Neural progenitor cell (in vitro differentiated cells): ENCODE measurements at places on chromosomes 13 and 19.

GRCh38 chr13:98688373-98688772, 64.1 kb downstream of the SLC15A1 start:
- DNase-seq = no peak

- no peak for DNase-seq
Measured at GRCh38 chr19:9597027-9597426, 12.7 kb upstream of the ZNF121 start.

- peak; percentile 93 for DNase-seq
Measured at GRCh38 chr13:106533101-106533942, 2.1 kb downstream of the EFNB2 start.

DNA sequence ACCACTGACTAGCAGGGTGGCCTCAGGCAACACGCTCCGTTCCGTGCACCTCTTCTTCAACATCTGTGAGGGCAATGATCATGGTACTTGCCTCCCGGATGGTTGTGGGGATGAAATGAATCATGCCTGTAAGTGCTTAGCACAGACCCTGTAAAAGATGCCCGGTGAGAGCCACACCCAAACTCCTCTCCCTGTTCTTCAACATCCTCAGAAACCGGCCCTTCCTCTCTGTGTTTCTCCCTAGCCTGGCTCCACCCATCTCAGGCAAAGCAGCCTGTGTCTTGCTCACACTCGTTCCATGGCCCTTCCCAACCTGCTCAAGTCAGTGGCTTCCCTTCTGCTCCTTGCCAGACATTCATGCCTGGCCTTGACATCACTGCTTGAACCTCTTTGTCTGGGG, 5.8 kb upstream of the DMKN start:
- no peak for DNase-seq

GRCh38 chr19:45577111-45577905, 7.3 kb downstream of the OPA3 start:
- no peak for DNase-seq

DNA sequence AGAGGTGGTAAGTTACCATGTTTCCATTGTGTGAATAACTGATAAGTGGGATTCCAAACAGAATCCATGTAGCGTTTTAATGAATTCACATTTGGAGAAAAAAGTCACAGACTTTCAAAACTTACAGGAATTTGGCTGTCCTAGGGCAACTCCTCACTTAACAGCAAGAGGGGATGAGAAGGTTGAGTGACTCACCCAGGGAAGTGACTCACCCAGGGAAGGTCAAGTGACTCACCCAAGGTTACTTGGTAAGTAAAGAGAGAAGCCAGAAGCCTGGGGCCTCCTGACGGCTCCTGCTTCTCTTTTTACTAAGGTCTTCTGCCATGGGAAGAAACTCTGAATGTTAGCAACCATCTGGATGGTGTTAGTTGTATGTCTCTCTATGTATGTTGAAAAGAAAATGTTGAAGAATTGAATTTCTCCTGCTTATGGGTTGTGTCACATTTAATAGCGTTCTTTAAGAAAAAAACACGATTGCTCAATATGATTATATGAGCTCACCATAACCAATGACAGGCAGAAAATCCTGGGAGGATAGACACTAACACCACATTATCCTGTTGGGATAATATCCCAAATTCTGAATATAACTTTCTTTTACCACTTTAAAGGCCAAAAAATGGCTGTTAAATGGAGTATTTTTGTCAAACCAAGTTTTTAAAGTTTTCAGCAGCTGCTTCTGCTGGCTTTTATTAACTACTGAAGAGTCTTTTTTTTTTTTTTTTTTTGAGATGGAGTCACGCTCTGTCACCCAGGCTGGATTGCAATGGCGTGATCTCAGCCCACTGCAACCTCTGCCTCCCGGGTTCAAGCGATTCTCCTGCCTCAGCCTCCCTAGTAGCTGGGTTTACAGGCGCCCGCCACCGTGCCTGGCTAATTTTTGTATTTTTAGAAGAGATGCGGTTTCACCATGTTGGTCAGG, 195.6 kb downstream of the GGACT start:
- no peak for DNase-seq

DNA sequence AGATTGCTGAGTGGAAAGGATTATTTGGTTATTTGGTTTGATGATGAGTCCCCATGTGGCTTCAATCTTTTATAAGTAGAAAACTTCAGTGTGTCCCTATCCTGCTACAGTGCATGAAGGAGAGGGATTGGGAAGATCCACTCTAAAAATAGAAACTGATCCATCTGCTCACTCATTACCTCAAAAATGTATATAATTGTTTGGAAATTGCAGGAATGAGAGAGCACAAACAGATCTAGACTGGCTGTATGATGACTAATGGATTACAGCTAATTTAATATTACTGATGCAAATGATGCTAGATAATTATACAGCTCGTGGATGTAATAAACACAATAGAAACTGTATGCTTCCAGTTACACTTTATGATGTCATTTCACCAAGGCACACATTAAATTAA, 625.3 kb upstream of the PRR20A start:
- DNase-seq = no peak

DNA sequence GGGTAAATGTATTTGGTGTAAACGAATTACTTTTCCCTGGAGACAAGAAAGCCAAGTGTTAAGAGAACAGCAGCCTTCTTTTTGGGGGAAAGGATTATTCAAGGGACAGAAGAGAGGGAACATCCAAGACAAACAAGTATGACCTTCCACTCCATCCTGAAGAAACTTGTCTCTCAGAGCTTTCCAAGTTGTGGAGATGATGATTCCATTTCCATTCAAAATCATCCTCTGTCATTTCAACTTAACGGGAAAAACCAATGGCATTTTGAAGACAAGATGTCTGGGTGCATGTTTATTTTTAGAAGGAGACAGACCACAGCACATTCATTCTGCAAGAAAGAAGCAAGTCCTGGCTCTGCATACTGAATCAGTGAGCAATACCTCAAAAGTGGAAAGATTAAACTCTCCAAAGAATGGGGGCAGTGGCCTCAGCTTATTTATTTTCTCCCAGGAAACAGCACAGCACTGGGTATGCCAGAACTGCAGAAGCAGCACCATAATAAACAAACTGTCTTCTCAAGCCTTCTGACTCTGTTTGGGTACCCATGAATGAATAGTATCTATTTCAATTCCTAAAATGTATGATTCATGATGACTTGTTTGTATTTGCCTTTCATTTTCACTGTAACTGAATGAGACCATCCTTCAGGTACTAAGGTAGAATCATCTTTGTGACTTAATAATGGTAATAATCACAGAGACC, 541.0 kb downstream of the RFC3 start:
- DNase-seq = no peak

DNA sequence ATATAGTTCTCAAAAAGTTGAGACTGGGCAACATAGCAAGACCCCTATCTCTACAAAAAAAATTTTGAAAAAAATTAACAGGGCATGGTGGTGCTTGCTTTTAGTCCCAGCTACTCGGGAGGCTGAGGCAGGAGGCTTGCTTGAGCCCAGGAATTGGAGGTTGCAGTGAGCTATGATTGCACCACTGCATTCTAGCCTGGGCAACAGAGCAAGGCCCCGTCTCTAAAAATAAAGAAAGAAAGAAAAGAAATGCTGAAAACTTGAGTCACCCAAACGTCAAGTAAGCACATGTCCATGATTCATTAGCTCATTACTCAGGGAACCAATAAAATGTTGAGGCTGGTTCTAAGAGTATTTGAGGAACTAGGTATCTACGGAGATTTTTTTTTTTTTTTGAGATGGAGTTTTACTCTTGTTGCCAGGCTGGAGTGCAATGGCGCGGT, 33.9 kb upstream of the SEMA6B start:
- no peak for DNase-seq

GRCh38 chr19:35332817-35333216, 3.8 kb downstream of the CD22 start:
- DNase-seq = no peak

DNA sequence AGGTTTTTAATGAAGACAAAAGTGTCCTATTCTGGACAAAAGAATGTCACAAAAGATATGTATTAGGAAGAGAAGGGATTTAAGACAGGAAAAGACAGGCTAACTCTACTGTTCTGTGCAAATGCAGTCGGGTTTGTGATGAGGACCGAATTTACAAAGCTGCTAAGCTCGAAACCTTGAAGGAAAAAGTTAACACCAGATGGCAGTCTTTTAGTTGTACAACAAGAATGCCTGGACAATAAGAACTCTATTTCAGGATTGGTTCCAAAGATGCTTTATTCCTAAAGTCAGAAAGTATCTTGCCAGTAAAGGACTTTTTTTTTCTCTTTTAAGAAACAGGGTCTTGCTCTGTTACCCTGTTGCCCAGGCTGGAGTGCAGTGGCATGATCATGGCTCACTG, 51.1 kb downstream of the HS6ST3 start:
- peak; percentile 67 for DNase-seq

GRCh38 chr13:81987159-81987558, 1646.2 kb upstream of the SPRY2 start:
- DNase-seq = peak; percentile 29

DNA sequence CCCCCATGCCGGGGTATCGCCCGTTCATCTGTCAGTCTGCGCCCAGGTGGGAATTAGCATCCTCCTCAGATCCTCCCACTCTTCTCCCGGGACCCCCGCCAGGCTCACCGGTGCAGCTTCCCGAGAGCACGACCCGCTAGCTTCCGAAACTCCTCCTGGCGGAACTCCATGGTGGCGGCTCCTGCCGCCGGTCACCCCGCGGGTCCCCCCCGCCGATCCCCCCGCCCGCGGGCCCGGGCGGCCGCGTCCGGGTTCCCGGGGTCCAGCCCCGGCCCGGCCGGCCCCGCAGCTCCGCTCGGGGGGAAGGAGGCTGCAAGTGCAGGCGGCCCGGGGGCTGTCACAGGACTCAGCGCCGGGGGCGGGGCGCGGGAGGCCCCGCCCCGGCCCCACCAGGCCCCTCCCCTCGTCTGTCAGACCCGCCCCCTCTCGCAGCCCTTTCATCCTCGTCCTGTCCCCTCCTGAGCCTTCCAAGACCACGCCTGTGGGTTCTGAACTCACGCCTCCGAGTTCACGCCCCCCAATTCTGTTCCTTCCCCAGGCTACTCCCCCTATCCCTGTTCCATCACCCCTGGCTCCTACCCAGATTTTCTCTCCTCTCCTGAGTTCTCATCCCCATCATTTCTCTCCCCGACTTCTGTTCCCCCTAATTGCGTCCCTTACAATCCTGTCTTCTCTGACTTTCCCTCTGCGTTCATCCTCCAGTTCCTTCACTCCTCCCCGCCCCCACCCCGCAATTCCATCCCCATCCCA, at the start of gene SLC17A7:
SLC17A7 (minus strand) TSS at position 318 of the 750 bp plus-strand sequence; CDS start at position 170, 148 bp downstream.
- peak; percentile 86 for DNase-seq

DNA sequence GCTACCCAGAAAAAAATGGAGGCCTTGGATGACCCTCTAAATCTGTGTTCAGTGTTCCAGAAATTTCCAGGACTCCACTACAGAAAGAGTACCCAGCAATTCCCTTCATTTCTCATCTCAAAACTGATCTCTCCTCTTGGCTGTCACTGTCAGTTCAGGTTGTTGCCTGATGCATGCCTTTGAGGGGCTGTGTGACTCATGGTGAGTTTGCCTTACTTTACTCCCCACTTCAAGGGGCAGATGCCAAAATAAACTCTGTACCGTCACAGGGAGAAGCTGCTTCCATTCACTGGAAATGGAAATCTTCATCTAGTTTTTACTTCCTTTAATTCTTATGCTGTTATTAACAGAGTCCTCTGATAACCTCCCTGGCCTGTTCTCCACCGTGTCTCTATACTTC, 1075.0 kb downstream of the DIAPH3 start:
- no peak for DNase-seq

DNA sequence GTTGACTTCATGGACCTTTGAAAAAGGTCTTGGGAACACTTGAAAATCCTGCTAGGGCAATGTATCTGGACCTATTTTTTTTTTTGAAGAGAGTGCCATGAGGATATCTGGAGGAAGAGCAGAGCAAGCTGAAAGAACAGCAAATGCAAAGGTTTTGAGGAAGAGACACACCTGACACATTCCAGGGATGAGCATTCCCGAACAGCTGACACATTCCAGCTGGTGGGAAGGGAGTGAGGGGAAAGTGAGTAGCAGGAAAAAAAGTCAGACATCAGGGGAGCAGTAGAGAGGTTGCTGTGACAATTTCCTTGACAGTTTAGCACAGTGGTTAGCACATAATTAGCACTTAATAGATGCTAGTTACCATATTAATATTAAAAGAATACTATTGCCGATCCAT, 14.7 kb downstream of the DGKH start:
- DNase-seq = no peak

GRCh38 chr13:65339241-65339640, 1890.9 kb downstream of the PCDH9 start:
- no peak for DNase-seq

- no peak for DNase-seq
Measured at GRCh38 chr19:13120817-13121216, 2.8 kb downstream of the NACC1 start.

DNA sequence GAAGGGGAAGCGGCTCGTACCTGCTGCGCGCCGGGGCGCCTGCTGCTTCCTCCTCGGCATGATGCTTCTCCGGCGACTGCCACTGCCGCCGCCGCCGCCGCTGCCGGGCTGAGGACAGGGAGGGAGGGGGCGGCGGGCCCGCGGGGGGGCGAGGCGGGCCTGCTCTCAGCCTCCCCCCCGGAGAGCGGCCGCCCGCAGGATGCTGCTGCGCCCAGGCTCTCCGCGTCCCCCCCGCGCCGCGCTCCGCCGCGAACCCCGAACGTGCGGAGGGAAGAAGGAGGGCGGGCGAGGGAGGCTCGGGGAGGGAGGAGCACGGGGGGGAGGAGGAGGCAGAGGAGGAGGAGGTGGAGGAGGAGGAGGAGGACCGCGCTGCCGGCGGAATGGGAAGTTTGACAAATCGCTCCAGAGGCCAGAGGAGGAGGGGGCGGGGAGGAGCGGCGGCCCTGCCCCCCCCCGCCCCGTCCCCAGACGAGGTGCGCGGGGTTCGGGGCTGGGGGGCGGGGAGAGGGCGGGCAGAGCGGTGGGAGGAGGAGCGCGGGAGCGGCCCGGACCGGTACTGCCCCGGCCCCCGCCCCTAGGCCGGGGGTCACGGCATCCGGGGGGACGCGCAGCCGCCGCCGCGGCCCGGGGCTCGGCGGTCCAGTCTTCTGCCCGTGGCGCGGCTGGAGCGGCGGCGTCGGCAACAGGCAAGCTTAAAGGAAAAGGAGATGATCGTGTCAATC, at the start of gene TSHZ3:
TSHZ3 (minus strand) TSS at position 277 of the 722 bp plus-strand sequence; CDS start at position 60, 217 bp downstream.
- DNase-seq = peak; percentile 83

GRCh38 chr13:84470528-84470927, 588.3 kb upstream of the SLITRK1 start:
- DNase-seq = no peak

DNA sequence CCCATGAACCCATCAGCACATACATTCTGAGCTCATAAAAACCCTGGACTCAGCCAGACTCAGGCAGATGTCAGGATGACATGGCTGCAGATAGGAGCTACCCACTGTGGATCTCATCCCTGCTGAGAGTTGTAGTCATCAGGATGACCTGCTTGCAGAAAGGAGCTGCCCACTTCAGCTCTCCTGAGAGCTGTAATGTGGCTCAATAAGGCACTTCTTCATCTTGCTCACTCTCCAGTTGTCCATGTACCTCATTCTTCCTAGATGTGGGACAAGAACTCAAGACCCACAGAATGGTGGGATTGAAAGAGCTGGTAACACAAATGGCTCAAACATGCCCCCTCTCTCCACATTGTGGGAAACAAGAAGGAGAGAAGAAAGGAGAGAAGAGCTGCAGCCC, 58.2 kb downstream of the SLITRK1 start:
- DNase-seq = no peak

- no peak for DNase-seq
Measured at GRCh38 chr13:45132369-45133064, 12.2 kb downstream of the GTF2F2 start.

- no peak for DNase-seq
Measured at GRCh38 chr13:59635589-59635988, 528.1 kb downstream of the DIAPH3 start.
